PC-9 (cell line): ENCODE measurements at places on chromosomes 2 and 18. TPM values are rescaled to one million over a fixed set of nuclear protein-coding genes. Genes with fewer than 3 reads are reported as not detected.

The ZNF514 gene
- total RNA-seq: 21.7 and 27.8 TPM in 2 replicates

The ZEB2 gene
- 0.09 and 0.95 TPM in 2 replicates for total RNA-seq

The DBI gene
- total RNA-seq: 128 and 265 TPM in 2 replicates

The SULT1C2 gene
- 2.1 and 3.0 TPM in 2 replicates for total RNA-seq

The CCL20 gene
- not detected in 2 replicates for total RNA-seq

The NEURL3 gene
- total RNA-seq: 0.48 and 0.63 TPM in 2 replicates

The MAP3K19 gene
- total RNA-seq: not detected in 2 replicates
